Suppressor macrophage (primary cell): ENCODE measurements at places on chromosomes 2 and 18.

DNA sequence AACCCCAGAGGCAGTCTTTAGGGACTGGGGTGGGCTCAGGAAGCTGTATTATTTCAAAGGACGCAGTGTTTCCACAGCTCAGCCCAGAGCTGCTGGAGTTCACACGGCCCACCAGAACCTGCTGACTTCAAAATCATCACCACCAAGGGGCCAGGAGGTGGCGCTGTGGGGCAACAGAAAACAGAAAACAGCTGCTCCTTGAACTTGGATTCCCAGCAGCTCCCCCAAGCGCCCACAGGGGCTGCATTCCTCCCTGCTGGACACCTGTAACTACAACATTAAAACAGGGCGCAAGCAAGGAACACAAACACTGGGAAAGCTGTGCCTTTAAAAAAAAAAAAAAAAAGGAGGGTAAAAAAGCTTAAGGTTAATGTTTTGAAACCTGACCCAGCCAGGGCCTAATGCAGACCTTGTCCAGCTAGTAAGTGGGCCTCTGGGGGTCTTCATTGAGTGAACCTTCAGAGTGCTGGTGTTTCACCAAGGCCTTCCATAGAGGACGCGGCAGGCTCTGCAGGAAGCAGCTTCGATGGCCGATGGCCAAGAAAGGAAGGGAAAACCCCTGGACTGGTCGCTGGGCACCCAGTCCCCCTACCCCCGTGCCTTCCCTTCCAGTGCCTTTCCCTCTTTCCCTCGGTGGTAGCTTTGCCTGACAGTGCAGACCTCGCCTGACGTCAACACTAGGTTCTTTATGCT, 25.9 kb downstream of the MLPH start:
- DNase-seq = peak; percentile 90

- peak; percentile 21 for DNase-seq
Measured at GRCh38 chr18:51074605-51075004, 44.6 kb downstream of the SMAD4 start.

GRCh38 chr18:30302181-30302580, 740.4 kb downstream of the DSC3 start:
- no peak for DNase-seq

DNA sequence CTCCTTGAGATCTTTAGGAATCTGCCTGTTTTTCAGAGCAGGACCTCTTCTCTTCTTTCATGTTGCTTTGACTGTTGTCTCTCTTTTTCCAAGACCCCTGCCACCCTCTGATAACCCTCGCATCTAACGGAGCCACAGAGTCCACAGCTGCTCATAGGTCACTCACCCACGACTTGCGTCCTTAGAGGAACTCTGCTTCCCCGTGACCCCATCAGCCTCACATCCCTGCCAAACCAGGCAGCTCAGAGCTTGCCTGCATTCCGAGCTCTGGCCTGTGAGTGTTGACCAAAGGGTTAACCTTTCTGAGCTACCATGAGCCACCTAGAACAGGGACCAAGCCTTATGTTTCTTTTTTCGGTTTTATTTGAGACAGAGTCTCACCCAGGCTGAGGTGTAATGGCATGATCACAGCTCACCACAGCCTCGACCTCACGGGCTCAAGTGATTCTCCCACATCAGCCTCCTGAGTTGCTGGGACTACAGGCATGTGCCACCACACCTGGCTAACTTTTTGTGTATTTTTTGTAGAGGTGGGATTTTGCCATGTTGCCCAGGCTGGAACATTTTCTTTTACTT, 36.4 kb downstream of the CABLES1 start:
- DNase-seq = no peak

DNA sequence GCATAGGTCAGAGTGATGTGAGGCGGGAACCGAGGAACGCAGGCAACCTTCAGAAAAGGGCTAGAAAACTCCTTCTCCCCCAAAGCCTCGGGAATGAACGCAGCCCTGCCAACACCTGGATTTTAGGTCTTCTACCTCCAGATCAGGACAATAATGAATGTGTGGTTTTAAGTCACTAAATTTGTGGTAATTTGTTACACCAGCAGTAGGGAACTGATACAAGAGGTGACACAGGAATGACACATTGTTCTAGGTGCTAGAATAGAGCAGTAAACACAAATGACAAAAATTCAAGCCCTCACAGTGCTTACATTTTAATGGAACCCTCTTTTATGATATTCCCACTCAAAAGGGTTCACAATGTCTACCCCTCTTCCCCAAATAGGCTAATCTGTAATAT, 39.2 kb upstream of the EML4 start:
- no peak for DNase-seq

DNA sequence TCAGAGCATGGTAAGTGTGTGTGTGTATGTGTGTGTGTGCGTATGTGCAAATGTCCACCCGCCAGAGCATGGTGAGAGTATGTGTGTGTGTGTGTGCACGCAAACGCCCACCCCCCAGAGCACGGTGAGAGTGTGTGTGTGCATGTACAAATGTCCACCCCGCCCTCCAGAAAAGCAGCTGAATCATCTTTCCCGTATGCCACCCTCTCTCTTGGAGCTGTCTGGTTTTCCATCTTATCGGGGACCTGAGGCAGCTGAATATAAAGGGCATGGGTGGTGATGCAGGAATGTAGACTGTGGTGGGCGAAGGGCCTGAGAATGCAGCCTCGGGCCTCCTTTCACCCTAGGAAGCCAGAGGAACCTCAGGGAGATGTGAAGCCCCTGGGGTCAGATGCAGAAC, 66.9 kb downstream of the COPS7B start:
- no peak for DNase-seq

DNA sequence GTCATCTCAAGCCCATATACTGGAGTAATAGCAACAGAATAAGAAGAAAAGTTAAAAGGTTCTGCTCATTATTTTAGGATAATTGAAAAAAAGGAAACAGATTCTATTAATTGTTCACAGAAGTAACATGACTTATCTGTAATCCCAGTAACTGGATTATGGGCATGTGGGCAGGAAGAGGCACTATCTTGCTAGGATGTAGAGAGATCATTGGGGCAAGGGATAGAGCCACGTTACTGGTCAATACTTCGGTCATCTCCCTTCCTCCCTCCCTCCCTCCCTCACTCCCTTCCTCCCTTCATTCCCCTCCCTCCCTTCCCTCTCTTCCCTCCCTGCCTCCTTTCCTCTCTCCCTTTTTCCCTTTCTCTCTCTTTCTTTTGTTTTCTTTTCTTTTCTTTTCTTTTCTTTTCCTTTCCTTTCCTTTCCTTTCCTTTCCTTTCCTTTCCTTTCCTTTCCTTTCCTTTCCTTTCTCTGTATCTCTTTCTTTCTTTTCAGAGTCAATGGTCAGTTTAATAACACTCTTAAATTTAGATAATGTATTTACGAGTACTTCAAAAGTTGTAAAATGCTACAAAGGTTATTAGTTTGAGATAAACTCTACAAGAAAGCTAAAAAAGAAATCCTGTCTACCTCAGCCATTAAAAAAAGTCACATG, 82.8 kb downstream of the FHOD3 start:
- no peak for DNase-seq

DNA sequence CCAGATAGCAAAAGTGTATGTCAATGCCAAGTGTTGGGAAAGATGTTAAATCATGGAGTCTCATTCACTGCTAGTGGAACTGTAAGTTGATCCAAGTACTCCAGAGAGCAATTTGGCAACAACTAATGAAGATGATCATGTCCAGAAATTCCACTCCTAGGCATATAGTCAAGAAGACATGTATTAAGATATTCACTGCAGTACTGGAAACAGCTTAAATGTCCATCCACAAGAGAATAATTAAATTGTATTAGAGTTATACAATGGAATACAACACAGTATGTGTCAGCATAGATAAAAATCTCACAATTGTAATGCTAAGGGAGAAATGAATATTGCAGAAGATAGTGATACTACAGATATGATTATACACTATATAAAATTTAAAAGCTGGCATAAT, 15.2 kb upstream of the LBH start:
- no peak for DNase-seq

DNA sequence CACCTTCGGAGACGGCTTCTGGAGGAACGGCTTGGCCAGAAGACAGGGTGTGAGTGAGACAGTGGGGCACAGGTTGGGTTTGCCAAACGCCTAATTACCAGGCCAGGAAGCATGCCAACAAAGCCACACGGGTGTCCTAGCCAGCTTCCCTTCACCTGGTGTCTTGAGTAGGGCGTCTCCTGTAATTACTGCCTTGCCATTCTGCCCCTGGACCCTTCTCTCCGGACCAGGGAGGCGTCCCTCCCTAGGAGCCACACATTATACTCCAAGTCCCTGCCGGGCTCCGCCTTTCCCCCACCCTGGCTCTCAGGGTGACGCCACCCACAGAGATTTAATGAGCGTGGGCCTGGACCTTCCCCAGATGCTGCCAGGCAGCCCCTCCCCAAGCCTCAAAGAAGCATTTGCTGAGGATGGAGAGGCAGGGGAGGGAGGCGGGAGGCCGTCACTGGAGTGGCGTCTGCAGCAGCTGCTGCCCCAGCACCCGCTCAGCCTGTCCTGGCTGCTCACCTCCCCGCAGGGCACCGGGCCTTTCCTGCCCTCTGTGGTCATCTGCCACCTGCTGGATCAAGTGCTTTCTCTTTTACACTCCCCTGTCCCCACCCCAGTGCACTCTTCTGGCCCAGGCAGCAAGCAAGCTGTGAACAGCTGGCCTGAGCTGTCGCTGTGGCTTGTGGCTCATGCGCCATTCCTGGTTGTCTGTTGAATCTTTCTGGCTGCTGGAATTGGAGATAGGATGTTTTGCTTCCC, 20.7 kb downstream of the FOSL2 start:
- DNase-seq = peak; percentile 1

DNA sequence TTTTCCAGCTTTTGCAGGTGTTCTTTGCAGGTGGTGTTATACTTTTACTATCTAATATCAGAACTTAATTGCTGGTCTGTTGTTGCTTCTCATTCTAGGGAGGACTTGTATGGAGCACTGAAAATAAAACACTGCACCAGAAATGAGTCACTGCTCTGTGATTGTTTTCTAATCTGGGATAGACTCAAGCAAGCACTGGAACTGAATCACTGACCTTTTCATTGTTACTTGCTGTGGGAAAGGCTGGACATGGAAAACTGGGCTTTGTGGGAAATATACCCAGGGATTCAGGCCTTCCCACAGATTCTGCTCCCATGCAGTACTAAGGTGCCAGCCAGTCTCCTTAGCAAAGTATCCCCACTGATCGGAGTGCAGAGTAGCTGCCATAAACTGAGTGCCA, 470.0 kb upstream of the GCFC2 start:
- DNase-seq = no peak

GRCh38 chr2:108971661-108972566, 17.1 kb downstream of the EDAR start:
- DNase-seq = no peak

DNA sequence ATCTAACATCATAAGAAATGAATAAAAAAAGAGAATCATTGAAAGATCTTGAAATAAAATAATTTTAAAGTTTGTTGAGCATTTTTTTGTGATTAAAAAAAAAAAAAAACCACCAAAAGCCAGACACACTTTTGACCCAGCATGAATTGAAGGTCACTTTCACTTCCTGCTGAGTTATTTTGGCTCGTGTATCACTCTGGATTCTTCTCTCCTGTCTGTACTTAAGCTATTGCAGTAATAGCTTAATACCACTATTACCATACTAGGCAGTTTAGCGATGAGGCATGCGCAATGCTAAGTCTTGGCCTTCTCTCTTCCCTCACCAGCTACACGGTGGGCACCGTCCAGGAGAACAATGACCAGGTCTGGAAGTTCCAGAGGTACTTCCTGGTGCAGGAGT, 54.5 kb upstream of the SPP2 start:
- no peak for DNase-seq

- peak; percentile 27 for DNase-seq
Measured at GRCh38 chr2:218329027-218329825, 27.4 kb upstream of the CATIP start.

- DNase-seq = no peak
Measured at GRCh38 chr2:120863661-120864320, 128.1 kb downstream of the GLI2 start.

GRCh38 chr2:234967201-234967869, 15.5 kb downstream of the SH3BP4 start:
- DNase-seq = no peak

DNA sequence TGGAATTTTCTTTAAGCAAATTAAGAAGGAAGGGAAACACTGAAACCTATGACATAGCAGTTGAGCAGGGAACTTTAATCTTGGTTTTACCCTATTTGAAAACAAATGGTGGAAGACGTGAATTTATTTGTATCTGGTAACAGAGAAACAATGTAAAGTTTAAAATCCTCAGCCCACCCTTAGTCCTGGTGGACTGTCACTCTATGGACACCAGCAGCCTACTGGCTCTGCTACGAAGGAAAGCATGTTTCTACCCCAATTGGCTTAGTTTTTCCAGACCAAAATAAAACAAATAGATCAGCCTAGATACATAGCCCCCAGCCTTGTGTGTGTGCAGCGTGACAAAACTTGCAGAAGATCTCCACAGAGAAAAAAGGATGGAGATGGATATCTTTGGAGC, 7.4 kb downstream of the ZEB2 start:
- DNase-seq = no peak

- DNase-seq = peak; percentile 97
Measured at GRCh38 chr2:68832233-68832869, 38.8 kb downstream of the BMP10 start.

DNA sequence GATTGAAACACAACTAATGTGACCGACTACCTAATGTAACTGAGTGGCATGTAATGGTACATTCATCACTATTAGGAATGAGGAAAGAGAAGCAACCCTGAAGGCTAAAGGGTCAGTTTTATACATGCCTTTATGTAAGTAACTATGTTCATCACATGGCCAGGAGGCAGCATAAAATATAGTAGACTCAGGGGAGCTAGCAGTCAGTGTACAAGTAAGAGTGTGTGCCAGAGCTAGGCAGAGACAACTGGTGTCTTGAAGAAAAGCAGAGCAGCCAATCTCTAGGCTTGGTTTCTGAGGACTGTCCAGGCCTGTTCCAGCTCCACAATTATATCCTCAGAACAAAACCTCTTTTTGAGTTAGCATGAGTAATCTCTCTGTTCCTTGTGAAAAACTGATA, 18.1 kb downstream of the SMAD2 start:
- no peak for DNase-seq

GRCh38 chr2:141968433-141968832, 162.4 kb downstream of the LRP1B start:
- no peak for DNase-seq

GRCh38 chr2:183035954-183036669, 2.1 kb downstream of the NCKAP1 start:
- no peak for DNase-seq

- no peak for DNase-seq
Measured at GRCh38 chr2:236318401-236318800, 54.2 kb upstream of the ASB18 start.

DNA sequence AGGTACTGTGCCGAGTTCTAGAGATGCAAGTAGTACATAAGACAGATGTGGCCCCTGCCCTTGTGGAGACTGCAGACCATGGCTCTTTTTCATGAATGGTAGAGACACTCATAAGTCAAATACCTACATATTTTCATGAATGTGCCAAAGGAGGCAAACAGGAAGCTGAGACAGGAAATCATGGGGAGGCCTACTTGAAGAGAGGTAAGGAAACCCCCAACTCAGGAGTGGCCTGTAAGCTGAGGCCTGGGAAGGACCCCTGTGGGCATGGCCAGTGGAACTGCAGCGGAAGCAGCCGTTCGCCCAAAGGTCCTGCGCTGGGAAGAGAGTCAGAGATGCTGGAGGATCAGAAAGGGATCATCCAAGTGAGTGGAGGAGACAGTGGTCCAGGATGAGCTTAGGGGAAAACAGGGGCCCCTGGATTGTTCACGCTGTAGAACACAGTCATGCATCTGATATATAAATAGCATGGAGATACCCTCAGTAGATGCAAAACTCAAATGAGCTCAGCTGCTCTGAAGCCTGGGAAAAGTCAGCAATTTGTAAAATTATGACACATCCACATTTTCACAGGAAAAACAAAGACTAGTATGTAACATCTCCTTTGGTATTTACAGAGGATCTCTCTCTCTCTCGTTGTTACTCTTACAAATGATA, 228.9 kb downstream of the NEDD4L start:
- no peak for DNase-seq
